ENCODE measurements at places on chromosomes 5 and 9.

DNA sequence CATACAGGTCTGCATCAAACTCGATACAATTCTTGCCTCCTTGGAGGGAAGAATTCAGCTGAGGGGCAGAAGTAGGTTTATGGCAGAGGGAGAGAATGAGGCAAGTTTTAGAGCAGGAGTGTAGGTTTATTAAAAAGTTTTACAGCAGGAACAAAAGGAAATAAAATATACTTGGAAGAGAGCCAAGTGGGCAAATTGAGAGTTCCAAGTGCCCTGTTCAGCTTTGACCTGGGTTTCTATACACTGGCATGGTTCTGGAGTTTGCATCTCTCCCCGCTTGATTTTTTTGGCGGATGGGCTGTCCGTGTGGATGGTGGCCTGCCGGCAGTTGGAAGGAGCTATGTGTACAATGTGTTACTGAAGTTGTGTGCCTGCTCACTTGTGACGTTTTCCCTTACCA, 116.1 kb downstream of the ALDH1A1 start:
- DNase-seq = no peak
- no peaks in the 10 kb centered on the region for H3K4me1 ChIP-seq
- H3K27ac ChIP-seq = no peak overlapping the region
- H3K27me3 ChIP-seq = no peaks in the 10 kb centered on the region
- H3K4me3 ChIP-seq = no peak overlapping the region

DNA sequence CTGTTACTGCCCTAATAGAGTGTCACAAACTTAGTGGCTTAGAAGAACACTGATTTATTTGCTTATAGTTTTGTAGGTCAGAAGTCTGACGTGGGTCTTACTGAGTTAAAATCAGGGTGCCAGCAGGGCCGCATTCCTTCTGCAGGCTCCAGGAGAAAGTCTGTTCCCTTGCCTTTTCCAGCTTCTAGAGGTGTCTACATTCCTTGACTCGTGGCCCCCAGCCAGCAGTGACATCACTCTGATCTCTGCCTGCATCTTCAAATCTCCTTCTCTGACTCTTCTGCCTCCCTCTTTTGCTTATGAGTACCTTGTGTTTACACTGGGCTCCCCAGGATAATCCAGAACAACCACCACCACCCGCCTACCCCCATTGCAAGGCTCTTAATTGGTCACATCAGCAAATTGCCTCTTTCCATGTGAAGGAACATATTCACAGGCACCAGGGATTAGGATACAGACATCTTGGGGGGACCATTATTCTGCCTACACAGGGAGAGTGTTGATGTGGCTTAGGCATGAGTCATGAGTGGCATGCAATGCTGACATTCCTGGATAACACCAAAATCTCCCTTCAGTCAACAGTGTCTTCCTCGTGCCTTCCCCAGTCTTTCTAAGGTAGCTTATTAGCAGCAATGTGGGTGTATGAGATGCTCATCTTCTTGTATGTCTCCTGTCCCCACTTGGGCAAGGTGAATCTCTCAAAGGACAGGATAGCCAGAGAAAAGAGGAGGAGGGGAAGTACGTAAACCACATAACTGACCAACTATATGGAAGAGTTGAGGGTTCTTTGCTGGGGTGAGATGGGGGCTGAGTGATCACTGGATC, 24.4 kb downstream of the CYFIP2 start:
- no peaks in the 10 kb centered on the region for H3K27me3 ChIP-seq
- no peak overlapping the region for H3K4me3 ChIP-seq

DNA sequence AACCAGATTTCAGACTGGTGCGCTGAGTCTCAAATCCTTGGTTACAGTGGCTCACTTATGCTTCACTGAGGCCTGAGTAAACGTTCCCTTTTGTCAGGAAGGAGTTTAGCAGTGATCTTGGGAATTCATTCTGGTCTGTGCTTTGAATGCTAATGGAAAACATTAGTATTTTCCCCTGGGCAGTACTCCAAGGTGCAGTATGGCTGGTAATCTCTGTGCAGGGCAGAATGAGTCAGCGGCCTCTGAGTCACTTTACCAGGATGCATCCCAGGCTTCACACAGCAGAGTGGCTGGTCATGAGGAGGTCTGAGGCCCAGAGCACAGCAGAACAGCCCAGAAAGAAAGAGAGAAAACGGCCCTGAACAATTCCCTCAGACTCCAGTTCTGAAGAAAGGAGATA, 54.0 kb downstream of the PCA3 start:
- no peak overlapping the region for H3K4me3 ChIP-seq
- no peak for DNase-seq
- no peaks in the 10 kb centered on the region for H3K27me3 ChIP-seq
- no peaks in the 10 kb centered on the region for H3K4me1 ChIP-seq
- no peaks in the 10 kb centered on the region for H3K36me3 ChIP-seq
- H3K27ac ChIP-seq = no peak overlapping the region

GRCh38 chr9:92970467-92970923, 23.2 kb downstream of the FGD3 start:
- H3K27ac ChIP-seq = no peak overlapping the region
- H3K4me1 ChIP-seq = peaks cover 14% of the 10 kb centered on the region
- H3K36me3 ChIP-seq = no peaks in the 10 kb centered on the region
- H3K4me3 ChIP-seq = no peak overlapping the region

DNA sequence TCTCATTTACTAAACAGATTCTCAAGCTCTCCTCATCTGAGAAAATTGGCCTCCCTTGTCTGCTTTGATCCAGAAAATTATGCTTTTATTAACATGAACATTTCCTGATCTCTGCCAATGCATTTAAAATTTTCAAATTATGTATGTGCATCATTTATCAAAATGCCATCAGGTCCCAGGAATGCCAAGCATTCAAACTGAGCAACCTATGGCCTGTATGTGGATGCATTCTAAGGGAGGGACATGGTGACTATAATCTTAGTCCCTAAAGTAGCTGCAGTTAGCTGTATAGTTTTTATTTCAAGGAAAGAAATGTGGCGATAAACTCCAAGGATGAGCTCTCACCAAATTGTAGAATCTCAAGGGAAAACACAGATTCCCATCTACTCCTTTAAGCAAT, 9.7 kb upstream of the RORB start:
- H3K4me1 ChIP-seq = no peaks in the 10 kb centered on the region
- no peak overlapping the region for H3K27ac ChIP-seq
- no peak overlapping the region for H3K4me3 ChIP-seq
- no peaks in the 10 kb centered on the region for H3K36me3 ChIP-seq

Measured in MM.1S (cell line).